ENCODE measurements at places on chromosomes 6 and 20. TPM values are rescaled to one million over a fixed set of nuclear protein-coding genes. Genes with fewer than 3 reads are reported as not detected.

Gene ESR1
- 0.44 TPM for polyA plus RNA-seq

Gene LINC00237
- polyA plus RNA-seq: not detected

Gene TENT5A
- polyA plus RNA-seq: 1.8 TPM

Gene RAB44
- 0.02 TPM for polyA plus RNA-seq

Gene CFB
- 2.0 TPM for polyA plus RNA-seq

Gene SLC35D3
- not detected for polyA plus RNA-seq

Gene PRSS16
- polyA plus RNA-seq: 11.9 TPM

Gene PXDC1
- 12.1 TPM for polyA plus RNA-seq

Gene RSPO3
- not detected for polyA plus RNA-seq

Gene SLC25A27
- polyA plus RNA-seq: 3.5 TPM

Gene PDYN
- polyA plus RNA-seq: not detected

Gene HSPA1L
- 0.36 TPM for polyA plus RNA-seq

Gene HAO1
- polyA plus RNA-seq: not detected

Gene MAP1LC3A
- polyA plus RNA-seq: 2.5 TPM

Gene FKBP5
- polyA plus RNA-seq: 57.9 TPM

Gene TSPO2
- polyA plus RNA-seq: not detected

Gene RHAG
- not detected for polyA plus RNA-seq

Gene CRISP2
- polyA plus RNA-seq: not detected

Gene CNR1
- polyA plus RNA-seq: not detected

Gene GFRAL
- not detected for polyA plus RNA-seq

Gene GPLD1
- polyA plus RNA-seq: 0.03 TPM

Gene DOK5
- polyA plus RNA-seq: not detected

Gene MUCL3
- polyA plus RNA-seq: 0.03 TPM

Gene FITM2
- 4.2 TPM for polyA plus RNA-seq

Gene SPAG4
- 1.1 TPM for polyA plus RNA-seq

All from mammary epithelial cell (primary cell).